CD4-positive, alpha-beta T cell treated with Interleukin-2 at 100 ng/mL for 4 hours (primary cell): ENCODE measurements at places on chromosomes 12 and 14.
A peak's percentile ranks its signal among the peaks of the same experiment; 100 is the strongest.

- no peak for DNase-seq
These were observed 5.5 kb upstream of the ZNF641 start for GRCh38 chr12:48356041-48356768.

DNA sequence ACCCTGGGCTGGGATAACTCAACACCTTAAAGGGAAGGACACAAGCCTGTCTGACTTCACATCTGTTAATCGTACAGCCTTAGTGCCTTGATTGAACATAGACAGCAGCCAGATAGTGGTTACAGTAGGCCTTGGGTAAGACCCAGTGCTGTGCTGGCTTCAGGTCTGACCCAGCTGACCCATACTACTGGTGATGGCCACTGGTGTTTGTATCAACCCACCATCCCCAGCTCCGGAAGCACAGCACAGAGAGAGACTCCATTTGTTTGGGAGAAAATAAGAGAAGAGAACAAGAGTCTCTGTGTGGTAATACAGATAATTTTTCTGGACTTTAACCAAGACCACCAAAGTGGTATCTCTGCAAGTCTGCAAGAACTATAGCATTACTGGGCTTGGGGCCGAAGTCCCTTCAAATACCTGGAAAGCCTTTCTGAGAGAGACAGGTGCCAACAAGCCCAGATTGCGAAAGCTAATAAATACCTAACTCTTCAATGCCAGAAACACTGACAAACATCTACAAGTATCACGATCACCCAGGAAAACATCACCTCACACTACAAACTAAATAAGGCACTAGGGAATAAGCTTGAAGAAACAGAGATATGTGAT is 330.1 kb upstream of the GARIN2 start:
- no peak for DNase-seq

- peak; percentile 72 for DNase-seq
These were observed 132.8 kb upstream of the HIF1A start for GRCh38 chr14:61562321-61563161.

- no peak for DNase-seq
These were observed 33.8 kb downstream of the STK38L start for GRCh38 chr12:27277846-27278260.

DNA sequence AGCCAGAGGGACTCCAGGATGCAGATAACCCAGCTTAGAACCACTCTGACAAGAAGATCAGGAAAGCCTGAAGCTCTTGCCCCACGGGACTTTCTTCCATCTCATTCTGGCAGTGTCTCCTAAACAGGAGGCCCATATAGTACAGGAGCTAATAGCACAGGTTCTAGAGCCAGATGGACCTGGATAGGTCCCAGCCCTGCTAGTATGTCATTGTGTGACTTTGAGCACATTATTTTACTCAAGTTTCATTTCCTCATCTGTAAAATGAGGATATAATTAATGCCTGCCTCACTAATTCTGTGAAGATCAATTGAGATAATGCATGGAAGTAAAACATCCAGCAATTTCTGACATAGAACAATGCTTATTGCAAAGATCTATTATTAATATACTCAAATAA is 66.5 kb upstream of the GZMB start:
- no peak for DNase-seq

GRCh38 chr14:105146976-105147635 is 21.5 kb downstream of the JAG2 start:
- no peak for DNase-seq

- no peak for DNase-seq
These were observed 59.0 kb downstream of the CDC42BPB start for GRCh38 chr14:102998393-102998792.

DNA sequence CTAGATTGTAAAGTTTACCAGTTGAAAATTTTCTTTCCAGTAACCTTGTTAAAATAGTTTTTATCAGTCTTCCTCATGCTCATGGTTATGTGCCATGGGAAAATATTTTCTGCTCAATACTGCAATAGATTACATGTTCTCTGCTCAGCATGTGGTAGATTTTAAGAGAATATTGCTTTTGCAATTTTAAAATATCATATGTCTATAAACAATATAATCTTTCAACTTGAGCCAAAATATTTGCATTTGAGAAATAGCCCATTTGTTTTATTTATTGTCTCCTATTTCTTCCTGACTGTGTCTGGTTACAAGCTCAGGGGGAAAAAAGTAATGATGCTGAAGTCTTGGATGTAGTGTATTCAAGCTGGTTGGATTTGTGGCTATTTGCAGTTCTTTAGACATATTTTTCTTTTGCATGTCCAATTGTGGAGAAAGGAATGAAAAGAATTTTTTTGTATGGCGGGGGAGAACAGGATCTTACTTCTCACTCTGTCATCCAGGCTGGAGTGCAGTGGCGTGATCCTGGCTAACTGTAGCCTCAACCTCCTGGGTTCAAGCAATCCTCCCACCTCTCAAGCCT is 342.6 kb upstream of the NAV3 start:
- DNase-seq, result no peak

GRCh38 chr14:89973234-89973823 is 17.6 kb downstream of the TDP1 start:
- peak; percentile 45 for DNase-seq

DNA sequence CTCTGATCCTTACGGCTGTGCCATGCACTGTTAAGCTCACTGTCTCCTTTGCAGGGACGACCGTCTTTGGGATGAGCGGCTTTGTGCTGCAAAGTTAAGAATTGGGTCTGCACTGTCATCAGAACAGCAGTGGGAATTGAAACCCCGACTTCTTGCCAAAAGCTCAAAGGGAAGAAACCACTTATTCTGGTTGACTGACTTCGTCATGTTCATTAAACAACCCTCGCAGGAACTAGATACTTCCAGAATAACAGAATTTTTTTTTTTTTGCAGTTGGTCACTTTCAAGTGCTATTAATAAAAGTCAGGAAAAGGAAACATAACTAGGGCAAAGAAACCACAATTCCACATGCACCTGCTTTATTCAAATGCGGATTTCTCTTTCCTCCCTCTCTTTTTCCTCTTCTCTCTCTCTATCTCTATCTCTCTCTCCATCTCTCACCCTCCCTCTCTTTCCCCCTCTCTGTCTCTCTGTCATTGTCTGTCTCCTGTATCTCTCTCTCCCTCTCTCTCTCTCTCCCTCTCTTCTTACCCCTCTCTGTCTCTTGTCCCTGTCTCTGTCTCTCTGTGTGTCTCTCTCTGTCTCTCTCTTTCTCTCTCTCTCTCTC is 12.3 kb upstream of the GLT1D1 start:
- DNase-seq, result no peak

GRCh38 chr12:76936275-76937193 is 57.7 kb upstream of the CSRP2 start:
- DNase-seq, result no peak

- no peak for DNase-seq
These were observed 21.4 kb downstream of the ITPK1 start for GRCh38 chr14:93094121-93094918.

- DNase-seq, result no peak
These were observed 144.3 kb downstream of the NEDD1 start for GRCh38 chr12:97051341-97051740.
